ENCODE measurements at places on chromosomes 6 and 20.

GRCh38 chr6:13810688-13811446, 3.5 kb downstream of the MCUR1 start:
- no peak for DNase-seq

DNA sequence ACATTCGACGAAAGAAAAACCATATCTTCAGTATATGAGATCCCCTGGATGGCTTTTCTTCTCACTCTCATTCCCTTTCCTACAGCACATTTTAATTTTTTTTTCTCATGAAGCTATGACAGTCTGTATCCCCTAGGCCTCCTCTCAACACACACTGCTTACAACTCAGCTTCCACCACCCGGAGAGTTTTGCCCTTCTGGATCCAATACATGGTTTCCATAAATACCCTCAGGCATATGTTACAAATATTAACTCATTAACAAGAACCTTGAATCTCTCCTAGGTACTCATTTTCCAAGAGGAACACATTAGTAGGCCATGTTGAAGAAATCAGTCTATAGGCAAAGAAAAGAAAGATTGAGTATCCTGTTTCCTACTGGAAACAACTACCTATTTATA, 44.0 kb downstream of the PAK5 start:
- DNase-seq: no peak

DNA sequence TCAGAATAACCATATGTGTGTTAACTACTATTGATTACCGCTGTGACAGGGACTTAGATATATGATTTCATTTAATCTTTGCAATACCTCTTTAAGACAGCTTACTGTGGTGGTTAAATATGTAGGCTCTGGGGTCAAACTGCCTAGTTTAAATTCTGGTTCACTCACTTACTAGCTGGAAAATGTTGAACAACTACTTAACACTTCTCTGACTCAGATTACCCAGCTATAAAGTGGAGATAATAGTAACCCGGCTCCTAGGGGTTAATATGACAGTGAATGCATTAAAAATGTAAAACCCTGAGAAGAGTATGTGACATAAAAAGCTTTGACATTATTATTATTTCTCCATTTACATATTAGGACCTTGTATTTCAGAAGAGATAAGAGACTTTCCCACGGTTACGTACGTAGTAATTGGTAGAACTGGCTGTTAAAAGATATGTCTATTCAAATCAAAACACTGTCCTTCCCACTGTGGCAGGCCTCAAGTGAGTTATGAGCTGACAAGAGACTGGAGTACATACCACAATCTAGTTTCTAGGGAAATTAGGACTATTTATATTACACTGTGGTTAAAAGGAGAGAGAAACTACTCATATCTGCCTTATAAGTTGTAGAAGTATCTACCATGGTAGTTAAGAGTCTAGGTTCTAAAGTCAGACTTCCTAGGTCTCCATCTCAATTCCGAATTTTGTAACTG, 4.4 kb upstream of the PLCB1 start:
- DNase-seq: no peak

GRCh38 chr6:113876695-113877094, 19.6 kb downstream of the MARCKS start:
- no peak for DNase-seq

Measured in activated CD4-positive, CD25-positive, alpha-beta regulatory T cell (primary cell).